Esophagus muscularis mucosa (tissue), 4 donors: ENCODE measurements at places on chromosomes 5 and 9.
A peak's percentile ranks its signal among the peaks of the same experiment; 100 is the strongest.

GRCh38 chr9:116673375-116673774 lies 13.7 kb upstream of the TRIM32 start:
- H3K4me3 ChIP-seq, result no peak overlapping the region
- H3K4me1 ChIP-seq, result no peaks in the 10 kb centered on the region
- H3K27ac ChIP-seq, result no peak overlapping the region
- no peaks in the 10 kb centered on the region for H3K27me3 ChIP-seq

DNA sequence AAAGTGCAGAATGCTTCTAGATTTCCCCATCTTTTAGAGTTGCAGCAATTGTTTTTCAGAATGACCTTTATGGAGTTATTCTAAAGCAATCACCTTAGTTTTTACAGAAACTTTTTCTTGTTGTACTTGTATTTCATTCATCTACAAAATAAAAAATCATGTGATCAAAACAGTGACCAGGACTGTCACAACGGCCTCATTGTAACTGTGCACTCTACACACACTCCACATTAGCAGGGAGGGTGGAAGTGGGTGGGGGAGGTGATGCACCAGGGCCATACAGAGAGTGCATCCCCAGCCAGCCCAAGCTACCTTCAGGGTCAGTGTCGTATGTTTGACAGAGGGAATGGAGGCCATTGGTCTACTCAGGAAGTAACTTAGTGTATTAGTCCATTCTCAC lies 26.9 kb downstream of the EGFLAM start:
- H3K27me3 ChIP-seq, result no peaks in the 10 kb centered on the region
- H3K4me1 ChIP-seq, result no peaks in the 10 kb centered on the region
- peak; percentile 37 for DNase-seq
- H3K4me3 ChIP-seq, result no peak overlapping the region

GRCh38 chr5:109844695-109845094 lies 155.0 kb downstream of the MAN2A1 start:
- H3K27me3 ChIP-seq, result no peaks in the 10 kb centered on the region
- H3K4me3 ChIP-seq, result no peak overlapping the region
- H3K4me1 ChIP-seq, result no peaks in the 10 kb centered on the region

DNA sequence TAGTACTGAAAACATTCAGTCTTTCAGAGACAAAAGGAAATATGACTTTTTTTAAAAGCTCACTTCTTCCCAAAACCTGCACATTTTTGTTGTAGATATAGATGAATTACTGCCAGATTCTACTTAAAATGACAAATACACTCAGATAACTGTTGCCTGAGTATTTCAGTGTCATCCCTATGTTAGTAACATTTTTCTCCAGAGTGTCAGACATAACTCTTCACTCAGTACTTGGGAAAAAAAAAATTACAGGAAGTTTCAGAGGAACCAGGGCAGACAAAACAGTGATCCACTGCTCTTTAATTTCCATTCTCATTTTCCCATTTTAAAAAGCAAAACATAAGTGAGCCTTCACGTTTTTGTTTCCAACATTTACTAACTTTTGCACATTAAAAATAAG lies 79.3 kb upstream of the ITGA1 start:
- H3K4me3 ChIP-seq, result no peak overlapping the region
- peaks cover 9% of the 10 kb centered on the region for H3K4me1 ChIP-seq

- no peak overlapping the region for H3K4me3 ChIP-seq
- H3K27me3 ChIP-seq, result no peaks in the 10 kb centered on the region
- DNase-seq, result no peak
- no peak overlapping the region for H3K27ac ChIP-seq
- no peaks in the 10 kb centered on the region for H3K36me3 ChIP-seq
Observed at GRCh38 chr9:4904322-4905134, 80.5 kb upstream of the JAK2 start.

DNA sequence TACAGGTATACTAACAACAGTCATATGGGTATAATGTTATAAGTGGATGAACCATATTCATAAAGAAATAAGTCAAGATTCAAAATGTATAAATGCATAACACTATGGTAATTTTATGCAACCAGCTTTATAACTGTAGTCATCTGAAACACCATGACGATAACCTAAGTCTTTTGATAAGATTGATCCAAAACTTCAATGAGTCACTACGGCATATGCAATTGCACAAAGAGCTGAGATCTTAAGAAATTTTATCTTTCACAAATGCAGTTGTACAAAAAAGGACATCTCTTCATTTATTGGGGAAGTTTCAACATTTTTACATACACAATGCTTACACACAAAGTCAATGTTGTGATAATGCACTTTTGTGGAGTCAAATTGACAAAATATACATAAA lies 20.3 kb downstream of the FAM81B start:
- H3K4me3 ChIP-seq, result no peak overlapping the region
- no peaks in the 10 kb centered on the region for H3K27me3 ChIP-seq
- DNase-seq, result no peak
- H3K27ac ChIP-seq, result no peak overlapping the region

- no peaks in the 10 kb centered on the region for H3K36me3 ChIP-seq
- no peaks in the 10 kb centered on the region for H3K27me3 ChIP-seq
- no peak for DNase-seq
- H3K4me3 ChIP-seq, result no peak overlapping the region
- H3K27ac ChIP-seq, result no peak overlapping the region
Observed at GRCh38 chr9:17719053-17719452, 140.2 kb downstream of the SH3GL2 start.

DNA sequence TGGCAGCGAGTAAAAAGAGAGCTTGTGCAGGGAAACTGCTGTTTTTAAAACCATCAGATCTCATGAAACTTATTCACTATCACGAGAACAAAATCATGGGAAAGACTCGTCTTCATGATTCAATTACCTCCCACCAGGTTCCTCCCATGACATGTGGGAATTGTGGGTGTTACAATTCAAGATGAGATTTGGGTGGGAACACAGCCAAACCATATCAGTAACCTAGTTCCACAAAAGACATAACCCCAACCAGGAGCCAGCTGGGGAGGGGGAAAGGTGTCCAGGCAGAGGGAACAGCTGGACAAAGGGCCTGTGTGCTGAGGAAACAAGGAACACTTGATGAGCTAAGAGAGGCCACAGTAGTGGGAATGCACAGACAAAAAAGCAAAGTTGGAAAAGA lies 71.1 kb downstream of the BASP1 start:
- H3K36me3 ChIP-seq, result no peaks in the 10 kb centered on the region
- H3K4me1 ChIP-seq, result no peaks in the 10 kb centered on the region

DNA sequence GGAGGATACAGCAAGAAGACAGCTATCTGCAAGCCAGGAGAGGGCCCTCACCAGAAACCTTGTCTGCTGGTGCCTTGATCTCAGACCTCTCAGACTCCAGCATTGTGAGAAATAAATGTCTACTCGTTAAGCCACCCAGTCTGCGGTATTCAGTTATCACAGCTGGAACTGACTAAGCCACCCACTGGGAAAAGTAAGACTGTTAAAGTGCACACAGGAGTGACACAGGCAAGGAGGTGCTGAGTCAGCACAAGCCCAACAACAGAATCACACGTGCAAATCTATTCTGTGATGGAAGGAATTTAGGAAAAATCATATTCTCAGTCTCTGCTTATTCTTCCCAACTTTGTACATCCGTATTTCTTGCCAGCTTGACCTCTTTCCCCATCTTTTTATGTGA lies 200.0 kb downstream of the NR2F1-AS1 start:
- no peaks in the 10 kb centered on the region for H3K4me1 ChIP-seq
- no peak overlapping the region for H3K4me3 ChIP-seq
- DNase-seq, result no peak
- H3K27ac ChIP-seq, result no peak overlapping the region
- no peaks in the 10 kb centered on the region for H3K36me3 ChIP-seq
- no peaks in the 10 kb centered on the region for H3K27me3 ChIP-seq

DNA sequence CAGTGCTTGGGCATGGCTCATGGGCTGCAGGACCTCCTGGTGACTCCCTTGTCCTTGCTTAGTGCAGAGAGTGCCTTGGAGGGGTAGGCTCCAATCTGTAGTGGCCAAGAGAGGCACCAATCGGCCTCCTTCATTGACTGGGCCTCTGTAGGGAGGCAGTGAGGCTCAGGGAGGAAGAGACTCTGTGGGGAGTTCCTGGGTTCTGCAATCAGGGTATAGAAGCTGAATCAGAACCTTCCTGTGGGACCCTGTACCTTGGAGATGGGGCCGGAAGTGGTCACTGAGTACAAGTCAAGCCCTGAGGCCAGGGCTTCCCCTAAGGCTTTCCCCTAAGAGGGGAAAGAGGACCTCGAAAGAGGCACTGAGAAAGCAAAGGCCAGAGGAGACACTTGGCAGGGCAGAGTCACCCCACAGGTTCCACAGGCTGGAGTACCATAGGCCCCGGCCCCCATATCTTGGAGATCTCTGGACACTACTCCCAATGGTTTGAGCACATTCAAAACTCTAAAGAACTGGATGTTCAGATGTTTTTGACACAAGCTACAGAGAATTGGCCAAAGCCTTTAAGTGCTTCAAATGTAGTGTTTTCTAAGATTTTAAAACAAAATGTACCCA lies 190.5 kb downstream of the HSPA4 start:
- H3K4me1 ChIP-seq, result no peaks in the 10 kb centered on the region
- no peak for DNase-seq
- H3K27me3 ChIP-seq, result no peaks in the 10 kb centered on the region

GRCh38 chr9:87276851-87277261 lies 220.8 kb upstream of the DAPK1 start:
- H3K4me3 ChIP-seq, result no peak overlapping the region
- no peaks in the 10 kb centered on the region for H3K4me1 ChIP-seq
- no peak for DNase-seq

- no peak overlapping the region for H3K27ac ChIP-seq
- no peaks in the 10 kb centered on the region for H3K36me3 ChIP-seq
Observed at GRCh38 chr9:115006660-115007059, 76.3 kb upstream of the TNFSF8 start.

DNA sequence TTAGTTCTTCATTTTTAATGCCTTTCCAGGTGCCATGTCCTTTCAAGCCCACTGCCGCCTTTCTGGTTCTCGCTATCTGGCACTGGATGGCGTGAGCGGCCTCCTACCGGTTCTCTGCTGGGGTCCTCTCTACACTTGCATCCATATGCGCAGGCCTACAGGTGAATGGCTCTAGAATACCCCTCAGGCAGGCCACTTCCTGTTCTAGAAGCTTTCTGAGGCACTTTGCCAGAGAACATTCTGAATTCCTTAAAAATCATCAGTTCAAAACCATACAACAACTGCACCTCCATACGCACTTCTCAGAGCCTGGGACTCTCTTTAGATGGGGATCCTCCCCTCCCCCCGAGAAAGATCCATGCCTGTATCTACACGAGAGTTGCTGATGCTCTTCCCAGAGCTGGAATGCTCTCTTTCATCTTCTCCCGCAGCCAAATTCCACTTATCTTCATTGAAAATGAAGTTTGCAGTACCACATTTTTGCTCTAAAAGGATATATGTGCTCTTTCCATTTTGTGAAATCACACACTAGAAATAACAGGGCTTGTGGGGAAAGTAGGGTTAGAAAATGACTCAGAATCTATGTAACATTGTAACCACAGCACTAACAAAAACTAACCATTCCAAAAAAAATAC lies 1.4 kb upstream of the LHFPL2 start:
- DNase-seq, result no peak
- no peaks in the 10 kb centered on the region for H3K27me3 ChIP-seq
- H3K27ac ChIP-seq, result peak overlapping the region; percentile 97
- H3K4me1 ChIP-seq, result peaks cover 47% of the 10 kb centered on the region
- H3K4me3 ChIP-seq, result no peak overlapping the region

GRCh38 chr5:107636555-107636954 lies 34.2 kb downstream of the EFNA5 start:
- no peaks in the 10 kb centered on the region for H3K4me1 ChIP-seq
- no peaks in the 10 kb centered on the region for H3K27me3 ChIP-seq
- no peak overlapping the region for H3K27ac ChIP-seq
- no peak overlapping the region for H3K4me3 ChIP-seq

DNA sequence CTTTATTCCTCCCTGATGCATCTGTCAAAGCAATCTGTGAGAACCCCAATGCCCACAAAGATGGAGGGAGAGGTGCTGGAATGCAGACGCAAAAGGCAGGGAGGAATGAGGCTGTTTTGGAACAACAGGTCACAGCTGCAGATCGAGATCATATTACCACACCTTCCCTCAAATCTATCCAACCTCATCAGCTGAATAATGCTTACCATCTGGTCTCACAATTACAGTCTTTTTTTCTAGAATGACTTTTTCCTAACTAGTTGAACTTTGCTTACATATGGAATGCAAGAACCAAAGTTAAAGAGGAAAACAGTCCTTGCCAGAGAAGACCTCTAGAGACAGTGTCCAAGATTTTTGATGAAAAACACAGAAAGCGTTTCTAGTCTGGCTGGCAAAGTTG lies 158.1 kb downstream of the LPAR1 start:
- DNase-seq, result no peak
- no peak overlapping the region for H3K4me3 ChIP-seq
- no peaks in the 10 kb centered on the region for H3K36me3 ChIP-seq
- peak overlapping the region; percentile 15 for H3K27ac ChIP-seq

GRCh38 chr5:174340226-174340625 lies 294.7 kb downstream of the NSG2 start:
- no peaks in the 10 kb centered on the region for H3K4me1 ChIP-seq
- DNase-seq, result no peak
- H3K4me3 ChIP-seq, result no peak overlapping the region
- H3K36me3 ChIP-seq, result no peaks in the 10 kb centered on the region
- peaks cover 36% of the 10 kb centered on the region for H3K27me3 ChIP-seq

DNA sequence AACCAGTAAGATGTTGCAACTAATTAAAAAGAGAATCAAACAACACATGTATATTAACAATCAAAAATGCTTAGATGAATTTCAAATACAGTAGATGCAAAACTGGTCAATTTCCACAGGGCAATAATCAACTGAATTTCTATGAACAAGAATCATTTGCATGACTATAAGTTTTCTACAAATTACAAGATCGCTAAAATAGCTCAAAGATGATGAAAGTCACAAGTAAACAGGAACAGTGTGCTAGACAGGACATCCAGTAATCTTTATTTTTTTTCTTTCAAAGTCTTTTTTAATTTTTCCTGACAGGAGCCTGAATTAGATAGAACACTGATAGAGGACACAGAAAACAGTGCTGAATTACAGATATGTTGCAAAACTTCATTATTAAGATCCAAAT lies 608.2 kb upstream of the DAB2 start:
- DNase-seq, result no peak
- no peaks in the 10 kb centered on the region for H3K36me3 ChIP-seq
- no peak overlapping the region for H3K4me3 ChIP-seq
- H3K27ac ChIP-seq, result no peak overlapping the region
- H3K4me1 ChIP-seq, result no peaks in the 10 kb centered on the region

- peaks cover 11% of the 10 kb centered on the region for H3K27me3 ChIP-seq
- H3K27ac ChIP-seq, result no peak overlapping the region
- no peaks in the 10 kb centered on the region for H3K36me3 ChIP-seq
- no peak for DNase-seq
- no peaks in the 10 kb centered on the region for H3K4me1 ChIP-seq
Observed at GRCh38 chr5:2780421-2781171, 29.1 kb upstream of the IRX2 start.

- DNase-seq, result no peak
- H3K27me3 ChIP-seq, result no peaks in the 10 kb centered on the region
- H3K36me3 ChIP-seq, result peaks cover 11% of the 10 kb centered on the region
- H3K4me3 ChIP-seq, result no peak overlapping the region
- peak overlapping the region; percentile 25 for H3K27ac ChIP-seq
- peaks cover 15% of the 10 kb centered on the region for H3K4me1 ChIP-seq
Observed at GRCh38 chr5:81425569-81425968, 31.6 kb upstream of the ACOT12 start.
